ENCODE measurements at places on chromosomes 3 and 15.

- no peak for DNase-seq
Measured at GRCh38 chr15:70031261-70031660, 66.5 kb downstream of the TLE3 start.

GRCh38 chr3:13325892-13326443, 94.2 kb downstream of the NUP210 start:
- DNase-seq, result no peak

DNA sequence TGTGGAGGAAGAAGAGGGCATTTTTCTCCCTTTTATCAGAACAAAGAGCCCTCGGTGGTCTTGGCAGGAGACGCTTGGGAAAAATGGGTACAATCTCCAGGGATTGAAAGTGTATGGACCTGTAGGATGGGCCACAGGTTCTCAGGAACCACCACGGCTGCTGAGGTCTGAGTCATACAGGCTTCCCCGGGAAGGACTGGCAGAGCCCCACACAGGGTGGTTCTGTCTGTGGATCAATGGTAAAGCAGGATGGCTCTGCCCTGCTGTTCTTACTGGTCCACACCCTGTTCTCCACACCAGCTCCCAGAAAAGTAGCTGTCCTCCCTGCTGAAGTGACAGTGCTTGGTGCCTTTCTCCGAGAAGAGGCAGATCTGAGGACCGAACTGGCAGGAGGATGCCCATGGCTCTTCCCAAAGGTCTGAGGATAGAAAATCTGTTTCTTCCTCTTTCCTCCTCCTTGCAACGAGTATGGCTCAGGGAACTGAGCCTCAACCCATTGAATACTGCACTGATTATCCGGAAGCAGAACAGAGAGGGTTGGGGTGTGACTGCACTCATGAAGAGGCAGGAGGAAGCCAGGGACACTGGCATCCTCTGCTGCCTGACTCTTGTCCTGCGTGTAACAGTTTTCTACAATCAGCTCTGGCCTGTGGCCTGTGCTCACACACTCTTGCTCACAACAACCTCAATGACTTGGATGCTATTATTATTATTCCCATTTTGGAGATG, 39.0 kb downstream of the KIF9 start:
- DNase-seq, result no peak

GRCh38 chr15:31261266-31262142, 65.1 kb upstream of the KLF13 start:
- no peak for DNase-seq

DNA sequence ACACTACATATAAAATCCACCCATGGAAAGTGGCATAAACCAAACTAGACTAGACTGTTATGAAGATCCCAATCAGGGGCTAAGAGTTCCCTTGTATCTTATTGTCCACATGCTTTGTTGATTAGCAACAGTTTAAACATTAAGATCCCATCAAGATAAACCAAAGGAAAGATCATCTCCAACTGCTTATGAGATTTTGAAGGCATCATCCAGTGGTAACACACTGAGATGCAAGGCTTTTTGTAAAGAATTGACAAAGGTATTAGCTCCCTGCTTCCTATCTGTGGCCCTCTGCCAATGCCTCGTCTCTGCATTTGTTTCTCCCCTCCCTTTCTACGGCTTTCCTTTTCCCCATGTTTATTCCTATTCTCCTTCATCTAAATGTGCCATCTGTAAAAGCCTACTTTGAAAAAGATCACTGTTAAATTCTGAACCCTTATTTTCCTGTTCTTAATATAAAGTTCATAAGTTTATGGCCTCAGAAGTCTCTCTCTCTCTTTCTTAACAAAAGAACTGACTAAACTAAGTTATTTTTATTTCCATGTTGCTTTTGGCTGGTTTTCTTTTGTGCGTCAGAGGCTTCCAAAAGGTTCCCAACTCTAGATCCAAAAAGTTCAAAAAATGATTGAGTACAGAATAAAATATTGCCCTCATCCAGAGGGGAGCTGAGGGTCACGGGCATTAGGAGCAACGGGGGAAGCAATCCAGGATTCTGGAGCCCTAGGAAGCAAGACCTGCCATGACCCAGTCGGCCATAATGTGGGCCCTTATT, 5.5 kb downstream of the PLD1 start:
- no peak for DNase-seq

GRCh38 chr3:57785446-57785845, 29.3 kb downstream of the SLMAP start:
- DNase-seq, result no peak

- no peak for DNase-seq
Measured at GRCh38 chr3:118734664-118735063, 300.0 kb downstream of the IGSF11 start.

DNA sequence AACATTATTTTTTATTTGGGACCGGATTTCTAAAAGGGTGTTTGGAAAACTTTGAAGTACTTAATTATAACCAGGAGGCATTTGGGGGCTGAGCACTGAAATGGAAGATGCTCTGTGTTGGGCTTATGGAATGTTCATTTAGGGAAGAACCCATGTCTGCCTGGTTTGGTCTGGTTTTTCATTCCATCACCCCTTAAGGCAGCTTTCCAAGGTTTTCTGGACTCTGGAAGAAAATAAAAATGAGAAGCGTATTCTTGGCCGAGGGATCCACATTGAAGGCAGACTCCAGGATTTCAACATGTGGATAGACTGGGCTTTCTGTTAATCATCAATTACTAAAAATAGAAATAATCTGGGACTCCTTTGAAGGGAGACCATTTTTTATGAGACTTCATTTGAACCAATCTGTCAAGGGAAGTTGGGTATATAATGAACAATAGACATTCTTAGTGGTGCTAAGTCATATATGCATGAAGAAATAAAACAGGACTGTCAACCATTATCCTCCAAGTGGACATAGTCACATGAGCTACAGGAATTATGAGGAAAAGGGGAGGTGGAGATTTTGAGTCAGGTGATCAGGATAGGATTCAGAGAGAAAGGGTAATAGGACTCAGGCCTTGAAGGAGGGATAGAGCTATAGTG, 270.5 kb upstream of the ADAMTS9 start:
- no peak for DNase-seq

DNA sequence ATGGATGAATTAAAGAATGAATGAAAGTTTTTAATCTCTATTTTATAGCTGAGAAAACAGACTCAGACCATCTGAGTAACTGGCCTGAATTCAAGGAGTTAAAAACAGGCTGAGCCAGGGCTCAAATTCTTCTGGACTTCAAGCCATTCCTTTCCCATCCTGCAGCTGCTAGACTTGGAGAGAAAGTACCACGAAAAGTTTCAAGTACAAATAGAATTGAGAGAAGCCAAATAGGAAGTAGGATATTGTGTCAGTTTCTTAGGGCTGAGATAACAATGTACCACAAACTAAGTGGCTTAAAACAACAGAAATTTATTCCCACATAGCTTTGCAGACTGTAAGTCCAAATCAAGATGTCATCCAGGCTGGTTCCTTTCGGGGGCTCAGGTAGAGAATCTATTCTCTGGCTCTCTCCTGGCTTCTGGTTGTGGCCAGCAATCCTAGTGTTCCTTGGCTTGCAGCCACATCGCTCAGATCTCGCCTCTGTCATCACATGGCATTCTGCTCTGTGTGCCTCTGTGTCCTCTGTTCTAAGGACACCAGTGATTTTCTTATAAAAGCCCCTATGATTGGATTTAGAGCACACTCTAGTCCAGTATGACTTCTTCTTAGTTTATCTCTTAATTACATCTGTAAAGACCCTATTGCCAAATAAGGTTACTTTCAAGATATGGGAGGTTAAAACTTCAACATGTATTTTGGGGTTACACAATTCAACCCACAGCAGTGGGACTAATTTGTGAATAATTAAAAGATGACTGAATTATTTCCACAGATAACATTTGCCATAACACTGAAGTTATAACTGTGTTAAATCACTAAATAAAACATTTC, 25.7 kb upstream of the GOLIM4 start:
- DNase-seq, result no peak

- DNase-seq, result no peak
Measured at GRCh38 chr3:170054204-170054603, 16.4 kb downstream of the GPR160 start.

- no peak for DNase-seq
Measured at GRCh38 chr3:152331018-152331541, 62.4 kb downstream of the MBNL1 start.

- DNase-seq, result no peak
Measured at GRCh38 chr3:72376956-72377710, 471.1 kb downstream of the SHQ1 start.

DNA sequence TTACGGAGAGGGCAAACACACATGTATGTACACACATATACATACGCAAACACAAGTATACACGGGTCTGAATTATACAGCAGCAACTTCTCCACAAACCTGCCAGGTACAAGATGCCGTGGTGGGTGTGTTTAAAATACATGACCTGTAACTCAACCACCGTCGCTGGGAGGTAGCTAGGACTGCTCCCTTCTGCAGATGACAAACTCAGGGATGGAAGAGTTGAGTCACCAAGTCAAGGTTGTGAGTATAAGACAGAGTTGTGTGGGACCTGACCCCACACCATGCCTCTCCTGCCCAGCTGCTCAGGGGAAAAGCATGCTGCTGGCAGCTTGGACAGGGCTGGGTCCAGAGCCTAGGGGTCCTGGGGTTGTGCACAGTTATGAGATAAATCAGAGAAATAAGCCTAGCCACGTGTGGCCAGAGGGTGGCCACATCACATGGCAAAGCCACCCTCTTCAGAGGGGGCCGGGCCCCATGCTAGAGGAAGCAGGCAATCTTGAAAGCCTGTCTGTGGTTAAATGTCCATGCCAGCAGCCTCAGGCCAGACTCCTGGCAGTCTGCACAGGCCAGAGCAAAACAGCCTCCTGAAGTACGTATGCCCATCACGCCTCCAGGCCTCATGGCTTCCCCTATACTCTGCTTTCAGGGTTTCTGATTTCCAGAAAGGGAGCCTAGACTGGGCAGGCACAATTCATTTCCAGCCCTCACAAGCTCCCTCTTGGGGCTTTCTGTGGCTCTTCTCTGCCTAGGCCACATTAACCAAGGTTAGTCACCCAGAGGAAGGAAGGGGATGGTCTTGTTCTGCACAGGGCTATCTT, 107.7 kb upstream of the RPL32 start:
- no peak for DNase-seq

GRCh38 chr15:71151081-71151480, 35.8 kb downstream of the THSD4 start:
- no peak for DNase-seq

- no peak for DNase-seq
Measured at GRCh38 chr3:32126305-32127015, 20.0 kb downstream of the GPD1L start.

- no peak for DNase-seq
Measured at GRCh38 chr3:162538491-162538890, 1041.9 kb downstream of the OTOL1 start.

DNA sequence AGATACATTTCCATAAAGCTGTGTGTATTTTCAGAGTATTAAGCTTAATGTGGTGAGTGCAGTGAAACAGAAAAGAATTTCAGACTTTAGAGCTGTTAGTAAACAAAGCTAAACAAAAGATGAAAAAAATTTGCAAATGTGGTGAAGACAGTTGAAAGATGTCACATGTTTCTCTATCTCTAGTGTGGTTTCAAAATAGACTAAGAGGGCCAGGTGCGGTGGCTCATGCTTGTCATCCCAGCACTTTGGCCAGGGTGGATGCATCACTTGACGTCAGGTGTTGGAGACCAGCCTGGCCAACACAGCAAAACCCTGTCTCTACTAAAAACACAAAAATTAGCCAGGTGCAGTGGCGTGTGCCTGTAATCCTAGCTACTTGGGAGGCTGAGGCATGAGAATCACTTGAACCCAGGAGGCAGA, 466.0 kb upstream of the NR2F2 start:
- no peak for DNase-seq

- no peak for DNase-seq
Measured at GRCh38 chr3:76051145-76051544, 265.8 kb upstream of the ZNF717 start.

GRCh38 chr3:69451594-69451993, 65.7 kb upstream of the FRMD4B start:
- no peak for DNase-seq

DNA sequence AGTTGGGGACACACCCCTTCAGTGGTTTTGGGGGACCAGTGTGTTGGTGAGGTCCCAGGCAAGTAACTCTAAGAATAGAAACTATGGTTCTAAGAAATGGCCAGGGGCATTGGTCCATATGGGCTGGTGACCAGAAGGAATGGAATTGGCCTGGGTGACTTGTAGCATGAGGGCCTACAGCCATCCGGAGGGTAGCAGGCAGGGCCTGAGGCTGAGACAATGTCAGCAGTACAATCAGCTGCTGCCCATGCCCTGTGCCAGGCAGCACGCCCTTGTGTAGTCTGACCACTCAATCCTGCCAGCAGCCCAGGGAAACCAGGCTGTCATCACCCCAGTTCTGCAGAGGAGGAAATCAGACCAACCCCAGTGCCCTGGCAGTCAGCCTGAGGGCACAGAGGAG, 100.6 kb downstream of the DNAJB8 start:
- DNase-seq, result no peak

DNA sequence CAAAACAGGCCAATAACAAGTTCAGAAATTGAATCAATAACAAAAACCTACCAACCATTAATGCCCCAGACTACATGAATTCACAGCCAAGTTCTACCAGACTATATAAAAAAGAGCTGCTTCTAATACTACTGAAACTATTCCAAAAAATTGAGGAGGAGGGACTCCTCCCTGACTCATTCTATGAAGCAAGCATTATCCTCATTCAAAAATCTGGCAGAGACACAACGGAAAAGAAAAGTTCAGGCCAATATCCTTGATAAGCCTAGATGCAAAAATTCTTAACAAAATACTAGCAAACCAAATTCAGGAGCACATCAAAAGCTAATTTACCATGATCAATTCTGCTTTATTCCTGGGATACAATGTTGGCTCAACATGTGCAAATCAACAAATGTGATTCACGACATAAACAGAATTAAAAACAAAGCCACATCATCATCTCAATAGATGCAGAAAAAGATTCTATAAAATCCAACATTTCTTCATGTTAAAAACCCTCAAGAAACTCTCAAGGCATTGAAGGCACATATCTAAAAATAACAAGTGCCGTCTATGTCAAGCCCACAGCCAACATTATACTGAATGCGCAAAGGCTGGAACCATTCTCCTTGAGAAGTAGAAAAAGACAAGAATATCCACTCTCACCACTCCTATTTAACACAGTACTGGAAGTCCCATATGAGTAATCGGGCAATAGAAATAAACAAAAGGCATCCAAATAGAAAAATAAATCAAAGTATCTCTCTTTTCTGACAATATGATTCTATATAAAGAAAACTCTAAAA, 573.6 kb upstream of the GRM7 start:
- DNase-seq, result no peak

GRCh38 chr15:65333856-65334255, 29.4 kb downstream of the RNU5B-1 start:
- no peak for DNase-seq

- DNase-seq, result no peak
Measured at GRCh38 chr3:42713747-42714146, 11.1 kb upstream of the HHATL start.

DNA sequence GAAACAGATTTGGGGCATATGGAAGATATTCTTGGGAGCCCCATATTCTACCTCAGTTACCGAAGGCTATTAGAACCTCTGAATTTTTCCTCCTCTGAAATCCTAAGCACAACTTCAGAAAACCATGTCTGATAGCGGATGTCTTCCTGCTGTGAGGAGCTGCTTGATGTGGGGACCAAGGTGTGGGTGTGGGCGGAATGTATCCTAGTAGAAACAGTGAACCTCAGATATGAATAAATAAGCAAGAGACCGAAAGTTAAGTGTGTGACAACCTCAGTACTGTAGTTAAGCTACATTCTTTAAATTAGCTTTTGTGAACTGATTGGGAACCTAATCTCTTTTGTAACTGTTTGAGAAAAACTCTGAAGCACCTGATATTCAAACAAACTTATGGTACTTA, 46.9 kb downstream of the SENP2 start:
- DNase-seq, result no peak

All from activated gamma-delta T cell treated with anti-CD3 and anti-CD28 coated beads, Interleukin-2, amount 50 U/mL, for 16 hours (primary cell).